ENCODE measurements at places on chromosomes 12 and 14. TPM values are rescaled to one million over a fixed set of nuclear protein-coding genes. Genes with fewer than 3 reads are reported as not detected.

Gene KRT74
- total RNA-seq = not detected

Gene PIWIL1
- not detected for total RNA-seq

GRCh38 chr12:112980491-112981158, 2.3 kb downstream of the OAS2 start:
- H3K27ac ChIP-seq = no peak overlapping the region
- peaks cover 4% of the 10 kb centered on the region for H3K4me1 ChIP-seq
- DNase-seq = no peak
- no peak overlapping the region for H3K4me3 ChIP-seq
- H3K27me3 ChIP-seq = no peaks in the 10 kb centered on the region

DNA sequence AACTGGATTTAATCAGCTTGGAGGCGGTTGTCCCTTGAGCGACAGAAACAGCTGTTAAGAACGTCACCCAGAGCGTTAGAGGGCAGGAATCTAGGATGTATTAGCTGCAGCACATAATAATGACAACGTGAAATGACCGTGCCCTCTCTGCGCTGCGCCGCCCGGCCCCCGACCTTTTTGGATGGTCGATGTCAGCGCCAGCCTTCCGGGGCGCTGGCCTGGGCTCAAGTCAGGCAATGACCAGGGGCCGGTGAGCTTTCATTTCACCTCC, 427 bp upstream of the TMEM120B start:
- H3K4me3 ChIP-seq = peak overlapping the region; percentile 79
- DNase-seq = peak; percentile 31
- H3K4me1 ChIP-seq = peaks cover 10% of the 10 kb centered on the region
- H3K36me3 ChIP-seq = no peaks in the 10 kb centered on the region
- H3K27ac ChIP-seq = peak overlapping the region; percentile 86

- peaks cover 2% of the 10 kb centered on the region for H3K36me3 ChIP-seq
- peak overlapping the region; percentile 18 for H3K27ac ChIP-seq
- DNase-seq = peak; percentile 80
- no peaks in the 10 kb centered on the region for H3K4me1 ChIP-seq
These were observed 96.1 kb downstream of the PPHLN1 start for GRCh38 chr12:42421844-42422779.

Gene STAT2
- total RNA-seq = 368 TPM

DNA sequence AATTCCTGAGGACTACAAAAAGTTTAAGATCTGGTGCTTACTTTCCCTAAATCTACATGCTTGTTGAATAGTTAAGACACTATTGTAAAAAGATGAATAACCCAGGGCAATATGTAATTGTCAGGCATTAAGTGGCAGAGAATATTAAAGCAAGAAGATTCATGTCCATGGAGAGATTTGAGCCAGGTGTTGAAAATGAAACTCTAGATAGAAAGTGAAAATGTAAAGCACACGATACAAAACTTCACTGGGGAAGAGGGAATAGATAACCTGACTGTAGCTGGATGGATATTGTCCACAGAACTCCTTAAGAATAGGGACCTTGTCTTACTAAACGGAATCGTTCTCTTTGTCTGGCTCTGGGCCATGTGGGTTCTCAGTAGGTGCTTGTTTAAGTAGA, 5.0 kb downstream of the CAND1 start:
- no peaks in the 10 kb centered on the region for H3K27me3 ChIP-seq
- no peak for DNase-seq
- no peak overlapping the region for H3K27ac ChIP-seq

- H3K36me3 ChIP-seq = no peaks in the 10 kb centered on the region
- peaks cover 5% of the 10 kb centered on the region for H3K27me3 ChIP-seq
- no peak overlapping the region for H3K27ac ChIP-seq
- no peak overlapping the region for H3K4me3 ChIP-seq
- no peaks in the 10 kb centered on the region for H3K4me1 ChIP-seq
These were observed 17.6 kb upstream of the TRAF3 start for GRCh38 chr14:102759456-102760187.

GRCh38 chr14:72332871-72333270, 400.6 kb downstream of the RGS6 start:
- no peaks in the 10 kb centered on the region for H3K36me3 ChIP-seq
- no peaks in the 10 kb centered on the region for H3K4me1 ChIP-seq
- no peak overlapping the region for H3K4me3 ChIP-seq
- no peak for DNase-seq
- no peaks in the 10 kb centered on the region for H3K27me3 ChIP-seq

Gene DPPA3
- not detected for total RNA-seq

GRCh38 chr14:71659159-71659558, 273.1 kb upstream of the RGS6 start:
- H3K27ac ChIP-seq = no peak overlapping the region
- H3K4me3 ChIP-seq = no peak overlapping the region
- peaks cover 3% of the 10 kb centered on the region for H3K4me1 ChIP-seq
- DNase-seq = peak; percentile 30
- H3K36me3 ChIP-seq = no peaks in the 10 kb centered on the region
- no peaks in the 10 kb centered on the region for H3K27me3 ChIP-seq

DNA sequence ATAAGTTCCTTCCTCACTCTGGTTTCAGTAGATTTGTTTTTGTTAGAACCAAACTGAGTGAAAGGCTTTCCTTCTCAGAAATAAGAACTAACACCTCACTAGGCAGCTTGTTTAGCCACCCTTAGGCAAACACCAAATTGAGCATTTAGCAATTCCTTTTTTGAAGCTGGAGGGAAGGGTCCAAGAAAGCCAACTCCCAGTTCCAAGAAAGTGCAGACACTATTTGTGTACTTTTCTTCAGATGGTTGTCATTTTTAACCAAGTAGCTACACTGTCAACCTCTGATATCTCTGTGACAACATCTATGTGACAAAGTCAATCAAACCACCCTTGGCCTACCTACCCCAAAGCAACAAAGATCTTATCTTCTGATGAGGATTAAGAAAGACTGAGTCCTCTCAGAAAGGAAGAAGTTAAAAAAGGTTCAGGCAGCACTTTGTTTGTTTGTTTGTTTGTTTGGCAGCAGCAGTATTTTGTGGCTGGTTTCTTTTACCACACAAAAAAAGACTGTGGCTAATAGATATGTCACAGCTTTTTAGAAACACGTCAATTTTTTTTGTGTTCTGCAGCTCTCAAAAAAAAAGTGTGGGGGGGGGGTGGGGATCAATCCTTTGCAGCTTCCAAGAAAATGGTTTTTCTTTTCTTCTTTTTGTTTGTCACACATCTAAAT, 203.8 kb downstream of the CRADD start:
- no peaks in the 10 kb centered on the region for H3K27me3 ChIP-seq
- H3K36me3 ChIP-seq = no peaks in the 10 kb centered on the region
- peaks cover 2% of the 10 kb centered on the region for H3K4me1 ChIP-seq
- no peak overlapping the region for H3K4me3 ChIP-seq

GRCh38 chr12:80794551-80794950, 77.8 kb downstream of the MYF5 start:
- no peak overlapping the region for H3K4me3 ChIP-seq
- H3K36me3 ChIP-seq = no peaks in the 10 kb centered on the region
- no peak for DNase-seq
- no peak overlapping the region for H3K27ac ChIP-seq

Gene CAPS2
- total RNA-seq = 9.2 TPM

DNA sequence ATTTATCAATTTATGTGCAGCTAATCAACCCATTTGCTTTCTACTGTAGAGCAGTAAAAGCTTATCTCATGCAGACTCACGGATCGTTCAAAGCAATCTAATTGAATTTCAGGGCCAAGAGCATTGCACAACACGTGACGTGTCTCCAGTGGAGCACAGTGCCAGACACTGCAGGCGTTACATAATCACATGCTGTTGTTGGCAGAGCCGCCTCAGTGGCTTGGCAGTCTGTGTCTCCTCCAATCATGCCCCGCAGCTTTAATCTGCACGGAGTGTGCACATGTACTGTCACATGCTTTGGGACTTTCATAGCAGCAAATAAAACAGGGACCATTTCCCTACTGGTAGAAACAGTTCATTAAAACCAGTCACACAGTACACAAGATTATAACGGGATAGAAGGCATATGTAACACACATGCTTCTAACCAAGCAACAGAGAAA, 309.3 kb downstream of the ITPR2 start:
- H3K36me3 ChIP-seq = no peaks in the 10 kb centered on the region
- H3K4me3 ChIP-seq = no peak overlapping the region
- no peak overlapping the region for H3K27ac ChIP-seq
- no peaks in the 10 kb centered on the region for H3K27me3 ChIP-seq
- peak; percentile 96 for DNase-seq

Measured in fibroblast of lung (primary cell).